ENCODE measurements at places on chromosomes 11 and 22. TPM values are rescaled to one million over a fixed set of nuclear protein-coding genes. Genes with fewer than 3 reads are reported as not detected.

The CLTCL1 gene
- total RNA-seq, result 4.9 TPM

The NCF4 gene
- total RNA-seq, result not detected

The OR51L1 gene
- not detected for total RNA-seq

The FBLN1 gene
- total RNA-seq, result 37.5 TPM

The CADM1 gene
- 21.8 TPM for total RNA-seq

The NLRP10 gene
- total RNA-seq, result not detected

The OR2AT4 gene
- not detected for total RNA-seq

The CD3D gene
- total RNA-seq, result not detected

The C11orf97 gene
- total RNA-seq, result not detected

The TRIM3 gene
- 18.1 TPM for total RNA-seq

The SPON1 gene
- not detected for total RNA-seq

The IRAG1 gene
- 0.04 TPM for total RNA-seq

The CALCA gene
- total RNA-seq, result not detected

The ADM2 gene
- total RNA-seq, result 0.60 TPM

The CASP1 gene
- not detected for total RNA-seq

The CD3E gene
- total RNA-seq, result not detected

The PRRG4 gene
- 2.3 TPM for total RNA-seq

The CBLIF gene
- not detected for total RNA-seq

The SPTBN2 gene
- 9.9 TPM for total RNA-seq

The MOGAT2 gene
- not detected for total RNA-seq

The HOATZ gene
- total RNA-seq, result not detected

The ANKK1 gene
- not detected for total RNA-seq

The PANX3 gene
- total RNA-seq, result not detected

The GTSE1 gene
- 34.7 TPM for total RNA-seq

The PDHX gene
- total RNA-seq, result 29.6 TPM

The OR4A16 gene
- total RNA-seq, result not detected

The CRYBB2 gene
- total RNA-seq, result 0.13 TPM

The PGM2L1 gene
- 12.1 TPM for total RNA-seq

The DCHS1 gene
- 0.15 TPM for total RNA-seq

The MRGPRX3 gene
- 0.14 TPM for total RNA-seq

The LSP1 gene
- total RNA-seq, result 2.0 TPM

The JAML gene
- not detected for total RNA-seq

The MOV10L1 gene
- total RNA-seq, result 0.10 TPM

The SCN3B gene
- 0.13 TPM for total RNA-seq

The SLC22A6 gene
- total RNA-seq, result not detected

The MYO7A gene
- total RNA-seq, result 1.4 TPM

The LIF gene
- total RNA-seq, result 34.2 TPM

The PTGDR2 gene
- 0.07 TPM for total RNA-seq

The PTPRJ gene
- 79.8 TPM for total RNA-seq

The SLC22A25 gene
- not detected for total RNA-seq

The BIRC3 gene
- total RNA-seq, result 57.4 TPM

The C1QTNF5 gene
- total RNA-seq, result 0.08 TPM

The TTC36 gene
- total RNA-seq, result not detected

The EXPH5 gene
- total RNA-seq, result 0.05 TPM

The APOA4 gene
- not detected for total RNA-seq

The ACCS gene
- 11.5 TPM for total RNA-seq

The NXPE4 gene
- not detected for total RNA-seq

The DEFB131B gene
- not detected for total RNA-seq

The CLDN5 gene
- not detected for total RNA-seq

The OR52H1 gene
- not detected for total RNA-seq

The PRPF19 gene
- total RNA-seq, result 187 TPM

The MYRF gene
- total RNA-seq, result 18.9 TPM
